ENCODE measurements at places on chromosomes 13 and 19. TPM values are rescaled to one million over a fixed set of nuclear protein-coding genes. Genes with fewer than 3 reads are reported as not detected.

The SOX21 gene
- total RNA-seq, result not detected

The CAMSAP3 gene
- total RNA-seq, result not detected

The ALOX5AP gene
- not detected for total RNA-seq

The GPR183 gene
- 0.11 TPM for total RNA-seq

The COL5A3 gene
- total RNA-seq, result 21.8 TPM

The MAN2B1 gene
- total RNA-seq, result 40.5 TPM
